ENCODE measurements at places on chromosomes 12 and 14.

DNA sequence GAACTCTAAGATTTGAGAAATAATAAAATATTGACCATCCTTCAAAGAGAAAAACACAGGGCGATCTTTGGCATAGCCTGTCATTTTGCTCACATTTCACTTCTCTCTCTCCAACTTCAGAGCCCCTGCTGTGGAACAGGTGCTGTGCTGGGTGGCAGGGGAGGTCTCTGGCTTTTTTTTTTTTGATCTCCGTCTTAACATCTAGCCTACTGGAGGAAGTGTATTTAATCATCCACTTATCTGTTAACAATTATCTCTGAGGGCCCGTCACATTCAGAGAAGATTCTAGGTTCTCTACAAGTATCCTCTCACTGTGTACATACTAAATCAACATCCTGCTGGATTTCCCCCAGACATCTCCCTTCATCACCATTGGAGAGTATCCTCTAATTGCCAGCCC, 34.1 kb downstream of the CHST11 start:
- DNase-seq, result no peak

DNA sequence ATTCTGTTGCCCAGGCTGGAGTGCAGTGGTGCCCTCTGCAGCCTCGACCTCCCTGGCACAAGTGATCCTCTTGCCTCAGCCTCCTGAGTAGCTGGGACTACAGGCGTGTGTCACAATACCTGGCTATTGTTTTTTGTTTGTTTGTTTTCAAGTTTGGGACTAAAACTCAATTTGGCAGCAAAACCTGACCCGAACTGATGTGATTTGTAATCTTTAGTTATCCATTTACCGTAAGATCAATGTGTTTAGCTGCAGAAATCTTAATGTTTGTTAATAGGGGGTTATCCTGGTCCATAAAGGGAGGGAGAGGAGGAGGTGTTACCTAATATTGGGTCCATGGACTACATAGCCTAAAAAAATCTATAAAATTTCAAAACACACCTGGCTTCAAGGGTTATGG, 738 bp upstream of the C1S start:
- no peak for DNase-seq

DNA sequence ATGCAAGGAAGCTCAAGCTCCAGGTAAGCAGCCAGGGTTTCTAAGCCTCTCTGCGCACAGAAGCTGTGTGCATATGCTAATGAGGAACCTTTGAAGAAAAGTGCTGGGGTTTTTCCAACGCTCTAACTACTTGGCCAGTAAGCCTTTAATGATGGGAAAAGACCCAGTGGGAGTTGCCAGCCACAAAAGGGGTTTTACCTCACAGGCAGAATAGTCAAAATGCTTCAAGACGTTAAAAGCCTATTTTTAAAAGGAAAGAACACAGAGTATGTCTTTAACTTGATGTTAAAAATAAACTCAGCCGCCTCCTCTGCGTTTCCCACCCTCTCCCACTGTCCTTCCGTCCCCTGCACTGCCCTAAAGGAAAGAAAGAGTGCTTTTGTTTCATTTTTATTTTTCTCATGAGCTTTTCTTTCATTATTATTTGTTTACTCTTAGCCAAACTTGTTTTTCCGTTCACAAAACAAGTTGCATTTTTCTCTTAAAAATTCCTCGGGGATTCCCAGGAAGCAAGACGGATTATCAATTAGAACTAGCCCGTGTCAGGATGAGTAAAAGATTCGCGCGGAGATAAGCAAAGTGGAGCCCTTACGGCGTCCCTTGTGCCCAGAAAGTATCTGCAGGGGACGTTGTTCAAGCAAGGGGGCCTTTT, 209.8 kb upstream of the NUDT4 start:
- DNase-seq, result no peak

DNA sequence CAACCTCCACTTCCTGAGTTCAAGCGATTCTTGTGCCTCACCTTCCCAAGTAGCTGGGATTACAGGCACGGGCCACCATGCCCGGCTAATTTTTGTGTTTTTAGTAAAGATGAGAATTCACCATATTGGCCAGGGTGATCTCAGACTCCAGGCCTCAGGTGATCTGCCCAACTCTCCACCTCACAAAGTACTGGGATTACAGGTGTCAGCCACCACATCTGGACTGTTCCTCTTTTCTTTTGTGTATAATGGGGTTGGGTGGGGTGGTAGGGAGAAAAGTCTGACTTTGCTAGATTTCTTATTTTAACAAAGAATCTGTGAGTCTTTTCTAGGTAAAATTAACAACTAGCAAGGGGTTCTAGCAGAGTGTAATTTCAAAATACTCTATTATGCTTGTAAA, 92.7 kb upstream of the AMN1 start:
- DNase-seq, result no peak

DNA sequence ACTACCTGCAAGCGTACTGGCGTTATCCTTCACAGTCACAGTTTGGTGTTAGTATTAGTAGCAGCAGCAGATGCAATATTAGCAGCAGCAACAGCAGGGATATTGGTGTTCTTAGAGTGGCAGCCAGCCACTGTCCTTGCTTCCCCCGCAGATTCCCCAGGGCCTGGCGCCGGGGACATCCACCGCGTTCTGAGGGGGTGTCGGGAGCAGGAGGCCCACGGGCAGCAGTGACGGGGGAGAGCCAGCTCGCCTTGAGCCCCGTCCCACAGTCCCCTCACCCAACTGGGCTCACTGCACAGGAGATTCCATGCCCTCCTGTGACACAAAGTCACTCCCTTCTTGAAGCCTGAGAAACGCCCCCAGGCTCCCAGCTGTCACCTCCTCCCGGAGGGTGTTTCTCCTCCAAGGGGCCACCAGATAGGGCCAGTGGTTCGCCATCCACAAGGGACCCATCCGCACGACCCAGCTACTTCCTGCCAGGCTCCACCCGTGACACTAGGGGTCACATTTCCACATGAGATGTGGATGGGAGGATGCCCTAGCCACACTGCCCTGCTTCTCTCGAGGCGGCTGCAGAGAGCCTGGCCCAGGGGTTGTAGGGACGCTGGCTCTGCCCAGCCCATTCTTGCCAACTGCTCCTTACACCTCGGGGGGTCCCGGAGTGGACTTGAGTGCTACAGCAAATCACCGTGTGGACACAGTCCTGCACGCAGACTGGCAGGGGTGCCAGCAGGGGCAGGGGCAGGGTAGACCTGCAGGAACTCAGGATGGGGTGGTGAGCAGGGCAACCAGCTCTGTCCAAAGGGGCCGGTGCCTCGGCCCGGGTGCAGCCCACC, 123.1 kb downstream of the PIWIL1 start:
- no peak for DNase-seq

DNA sequence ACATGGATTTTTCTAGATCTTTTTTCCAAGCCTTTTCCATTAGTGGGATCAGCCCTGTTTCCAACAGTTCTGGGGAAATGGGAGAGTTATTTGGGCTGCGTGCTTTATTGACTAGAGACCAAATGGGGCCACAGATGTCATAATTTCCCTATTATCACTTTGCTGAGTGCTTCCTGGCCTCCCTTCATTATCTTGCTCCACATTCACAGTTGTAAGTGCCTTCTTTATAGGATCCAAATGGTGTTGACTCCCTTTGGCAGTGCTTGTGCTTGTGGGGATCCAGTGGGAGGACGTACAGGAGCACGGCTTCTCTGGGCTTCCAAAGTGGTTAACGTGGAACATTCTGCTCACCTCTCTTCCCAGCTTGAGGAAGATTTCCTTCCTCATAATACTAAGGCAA, 141.0 kb upstream of the RMST start:
- no peak for DNase-seq

GRCh38 chr12:18443768-18444437, 182.6 kb downstream of the PIK3C2G start:
- DNase-seq, result no peak

- DNase-seq, result peak; percentile 61
These were observed 122.9 kb downstream of the TSPAN9 start for GRCh38 chr12:3200032-3200617.
